IMR-90 (cell line): ENCODE measurements at places on chromosomes 1 and 21. TPM values are rescaled to one million over a fixed set of nuclear protein-coding genes. Genes with fewer than 3 reads are reported as not detected.
A peak's percentile ranks its signal among the peaks of the same experiment; 100 is the strongest.

The AADACL4 gene
- total RNA-seq = not detected in 2 replicates

The AKNAD1 gene
- total RNA-seq = 0.18 and 0.28 TPM in 2 replicates

The PI4KB gene
- 77.2 and 94.5 TPM in 2 replicates for total RNA-seq

The PRAMEF26 gene
- not detected in 2 replicates for total RNA-seq

The ZNF648 gene
- not detected in 2 replicates for total RNA-seq

The GBP2 gene
- total RNA-seq = 12.8 and 17.7 TPM in 2 replicates

The CCDC30 gene
- under 0.01 and 0.18 TPM in 2 replicates for total RNA-seq

The PLEKHO1 gene
- 51.4 and 53.3 TPM in 2 replicates for total RNA-seq

The NUDT4B gene
- total RNA-seq = 19.9 and 28.6 TPM in 2 replicates

DNA sequence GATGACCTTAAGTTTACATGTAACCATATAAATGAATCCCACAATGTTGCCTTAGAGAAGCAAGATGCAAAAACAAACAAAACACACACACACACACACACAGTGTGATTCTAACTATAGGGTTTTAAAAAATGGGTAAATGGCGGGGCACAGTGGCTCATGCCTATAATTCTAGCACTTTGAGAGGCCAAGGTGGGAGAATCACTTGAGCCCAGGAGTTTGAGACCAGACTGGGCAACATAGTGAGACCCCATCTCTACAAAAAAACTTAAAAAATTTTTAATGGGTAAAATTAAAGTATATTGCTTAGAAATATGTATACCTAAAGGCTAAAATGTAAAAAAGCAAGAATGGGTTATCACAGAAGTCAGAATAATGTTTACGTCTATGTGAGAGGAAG lies 15.8 kb downstream of the KMO start:
- H3K36me3 ChIP-seq = no peaks in the 10 kb centered on the region
- H3K4me3 ChIP-seq = no peak overlapping the region
- no peak overlapping the region for H3K27ac ChIP-seq
- H3K4me1 ChIP-seq = no peaks in the 10 kb centered on the region

GRCh38 chr1:225467193-225468020 lies 39.6 kb upstream of the LBR start:
- no peaks in the 10 kb centered on the region for H3K36me3 ChIP-seq
- no peak overlapping the region for H3K4me3 ChIP-seq
- H3K27me3 ChIP-seq = peaks cover 4% of the 10 kb centered on the region; the same call in 1 of the 2 replicates
- no peak overlapping the region for H3K27ac ChIP-seq

DNA sequence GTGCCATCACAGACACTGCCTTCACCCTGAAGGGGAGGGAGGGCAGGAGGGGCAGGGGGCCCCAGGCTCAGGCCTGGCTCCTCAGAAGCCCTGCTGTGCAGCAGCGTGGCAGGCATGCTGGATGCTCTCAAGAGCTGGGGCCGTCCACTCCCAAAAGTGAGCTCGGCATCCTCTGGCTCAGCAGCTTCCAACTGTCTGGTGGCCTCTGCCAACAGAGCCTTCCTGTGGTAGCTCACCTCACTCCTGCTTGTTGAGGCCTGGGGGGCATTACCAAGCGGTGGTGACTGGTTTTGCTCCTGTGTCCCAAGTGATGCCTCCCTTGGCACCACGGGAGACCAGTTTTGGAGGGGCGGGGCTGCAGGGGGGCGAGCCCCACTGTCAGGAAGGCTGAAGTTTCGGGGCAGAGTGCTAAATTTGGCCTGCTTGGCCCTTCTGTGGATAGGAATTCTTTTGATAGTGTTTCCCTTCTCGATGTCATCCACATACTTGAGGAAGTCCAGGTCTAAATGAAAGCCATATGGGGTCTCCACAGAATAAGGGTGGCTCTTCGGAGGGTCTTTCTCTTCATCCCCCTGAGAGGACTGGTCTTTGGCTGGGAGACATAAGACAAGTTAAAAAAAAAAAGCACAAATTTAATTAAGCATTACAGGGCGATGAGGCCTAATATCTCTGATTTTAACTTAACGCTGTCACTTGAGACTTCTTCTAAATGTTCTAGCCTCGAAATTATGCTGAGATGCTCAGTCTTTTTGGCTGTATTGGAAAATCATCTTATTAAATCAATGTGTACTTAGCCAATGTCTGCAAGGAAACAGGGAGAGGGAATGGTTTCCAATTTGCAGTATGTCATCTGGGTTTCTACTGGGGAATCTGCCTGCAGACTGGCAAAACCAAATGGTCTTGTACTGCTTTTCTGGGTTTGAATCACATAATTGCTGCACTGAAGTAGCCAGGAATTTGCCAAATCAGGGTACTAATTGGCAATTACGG lies 44.4 kb downstream of the KANK4 start:
- H3K27ac ChIP-seq = no peak overlapping the region
- no peaks in the 10 kb centered on the region for H3K36me3 ChIP-seq
- H3K27me3 ChIP-seq = no peaks in the 10 kb centered on the region
- no peak for DNase-seq
- no peak overlapping the region for H3K4me3 ChIP-seq

DNA sequence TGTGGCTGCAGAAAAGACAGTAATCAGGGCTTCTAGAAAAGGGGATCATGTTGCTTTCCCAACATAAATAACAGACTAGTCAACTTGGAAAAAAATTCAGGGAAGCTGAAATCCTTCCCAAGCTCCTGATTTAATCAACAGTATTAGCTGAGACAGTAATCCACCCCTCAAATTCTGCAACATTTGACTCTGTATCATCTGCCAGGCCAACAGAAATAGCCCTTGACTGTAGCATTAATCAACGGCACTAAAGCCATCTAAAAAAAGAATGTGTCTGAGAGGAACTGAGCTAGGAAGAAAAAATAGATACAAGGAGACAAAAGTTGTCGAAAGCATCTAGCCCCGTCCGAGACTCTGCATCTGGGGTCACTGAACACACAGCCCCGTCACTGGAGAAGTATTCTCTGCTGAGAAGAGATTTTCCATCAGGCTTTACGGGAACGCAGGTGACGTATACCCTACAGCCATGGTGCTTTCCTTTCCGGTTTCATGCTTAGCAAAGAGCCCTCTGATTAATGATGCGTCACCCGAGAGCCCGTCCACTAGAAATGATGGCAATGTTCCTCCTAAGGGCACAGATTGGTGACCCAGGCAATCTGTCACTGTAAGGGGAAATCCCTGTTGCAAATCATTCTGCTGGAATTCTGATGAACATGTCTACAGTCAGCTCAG lies 42.1 kb upstream of the TP53BP2 start:
- no peaks in the 10 kb centered on the region for H3K27me3 ChIP-seq
- peak overlapping the region; percentile 15 for H3K27ac ChIP-seq
- H3K4me3 ChIP-seq = peak overlapping the region; percentile 20; the same call in 1 of the 2 replicates
- peaks cover 4% of the 10 kb centered on the region for H3K4me1 ChIP-seq

- no peak for DNase-seq
- H3K36me3 ChIP-seq = no peaks in the 10 kb centered on the region
- H3K27ac ChIP-seq = no peak overlapping the region
- no peaks in the 10 kb centered on the region for H3K4me1 ChIP-seq
Observed at GRCh38 chr1:4444086-4444485, 210.3 kb upstream of the AJAP1 start.

DNA sequence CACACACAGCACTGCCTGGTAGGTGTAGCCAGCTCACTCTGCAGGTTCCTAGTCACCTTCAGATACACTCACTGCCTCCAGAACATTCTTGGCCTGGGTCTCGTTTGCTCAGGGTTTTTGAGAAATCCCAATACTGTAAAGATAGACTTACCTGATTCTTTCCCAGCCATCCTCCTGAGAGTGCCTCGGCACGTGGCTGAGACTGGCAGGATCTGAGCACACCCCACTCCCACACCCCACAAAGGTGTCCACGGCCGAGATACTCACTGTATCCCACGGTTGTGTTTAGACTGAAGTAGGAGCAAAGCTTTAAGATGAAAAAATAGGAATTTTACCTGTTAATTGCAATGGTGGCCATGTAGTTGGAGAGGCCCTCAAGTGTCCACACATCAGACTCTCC lies 33.4 kb downstream of the SNAP47 start:
- no peaks in the 10 kb centered on the region for H3K27me3 ChIP-seq
- H3K4me1 ChIP-seq = peaks cover 6% of the 10 kb centered on the region
- no peak overlapping the region for H3K4me3 ChIP-seq

DNA sequence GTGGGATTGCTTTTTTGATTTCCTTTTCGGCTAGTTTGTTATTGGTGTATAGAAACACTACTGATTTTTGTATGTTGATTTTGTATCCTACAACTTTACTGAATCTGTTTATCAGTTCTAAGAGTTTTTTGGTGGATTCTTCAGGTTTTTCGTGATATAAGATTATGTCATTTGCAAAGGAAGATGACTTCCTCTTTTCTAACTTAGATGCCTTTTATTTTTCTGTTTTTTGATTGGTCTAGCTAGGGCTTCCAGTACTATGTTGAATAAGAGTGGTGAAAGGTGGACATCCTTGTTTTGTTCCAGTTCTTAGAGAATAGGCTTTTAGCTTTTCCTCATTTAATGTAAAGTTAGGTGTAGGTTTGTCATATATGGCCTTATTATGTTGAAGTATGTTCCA lies 13.1 kb upstream of the NHLH2 start:
- H3K27me3 ChIP-seq = no peaks in the 10 kb centered on the region
- no peak overlapping the region for H3K4me3 ChIP-seq
- no peak for DNase-seq
- H3K27ac ChIP-seq = no peak overlapping the region
- H3K4me1 ChIP-seq = no peaks in the 10 kb centered on the region

GRCh38 chr1:3921765-3922164 lies 21.7 kb upstream of the C1orf174 start:
- DNase-seq = no peak
- H3K27ac ChIP-seq = no peak overlapping the region
- H3K27me3 ChIP-seq = no peaks in the 10 kb centered on the region; the same call in 1 of the 2 replicates
- H3K4me3 ChIP-seq = peak overlapping the region; percentile 11; the same call in 1 of the 2 replicates
- no peaks in the 10 kb centered on the region for H3K4me1 ChIP-seq

- no peaks in the 10 kb centered on the region for H3K36me3 ChIP-seq
- no peak overlapping the region for H3K4me3 ChIP-seq
Observed at GRCh38 chr1:55555956-55556725, 341.0 kb upstream of the USP24 start.

DNA sequence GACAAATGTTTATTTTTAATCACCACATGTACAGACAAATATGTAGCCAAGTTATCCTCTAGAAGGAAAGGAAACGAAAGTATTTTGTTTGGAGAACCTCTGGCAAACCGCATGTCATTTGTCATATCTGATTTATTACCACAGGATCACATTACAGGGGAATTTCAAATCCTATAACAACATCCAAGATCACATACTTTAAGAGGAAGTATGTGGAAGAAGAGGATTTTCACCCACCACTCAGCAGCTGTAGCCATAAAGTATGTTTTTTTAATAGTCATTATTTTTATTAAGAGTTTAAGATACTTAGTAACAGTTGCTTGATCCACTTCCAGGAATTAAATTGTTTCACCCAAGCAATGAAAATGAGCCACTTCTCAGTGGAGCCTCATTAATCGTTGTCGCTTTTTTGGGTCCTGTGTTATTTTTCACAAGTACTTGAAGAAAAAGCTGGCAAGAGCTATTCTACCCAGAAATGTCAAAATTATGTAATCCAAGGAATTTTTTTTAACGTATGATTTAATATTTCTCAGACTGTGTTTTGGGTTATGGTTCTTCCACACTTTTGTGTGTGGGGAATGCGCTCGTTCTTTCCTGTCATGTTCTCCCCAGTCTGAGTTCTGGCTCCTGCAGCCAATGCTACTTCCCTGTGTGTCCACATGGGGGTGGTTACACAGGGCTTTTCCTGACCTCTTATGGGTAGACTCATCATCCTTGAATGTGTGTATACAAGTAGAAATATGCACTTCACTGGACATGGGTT lies 6.9 kb downstream of the SERTAD4 start:
- peak; percentile 85 for DNase-seq
- peaks cover 5% of the 10 kb centered on the region for H3K4me1 ChIP-seq
- H3K27ac ChIP-seq = no peak overlapping the region
- no peak overlapping the region for H3K4me3 ChIP-seq
- H3K27me3 ChIP-seq = peaks cover 27% of the 10 kb centered on the region

- H3K4me3 ChIP-seq = no peak overlapping the region
- peaks cover 10% of the 10 kb centered on the region; the same call in 1 of the 2 replicates for H3K4me1 ChIP-seq
- no peaks in the 10 kb centered on the region for H3K27me3 ChIP-seq
- no peak overlapping the region for H3K27ac ChIP-seq
- H3K36me3 ChIP-seq = no peaks in the 10 kb centered on the region
- DNase-seq = no peak
Observed at GRCh38 chr1:221823561-221823960, 81.7 kb upstream of the DUSP10 start.

GRCh38 chr1:14103878-14104430 lies 404.0 kb downstream of the PRDM2 start:
- no peak overlapping the region for H3K27ac ChIP-seq
- DNase-seq = no peak
- H3K4me1 ChIP-seq = no peaks in the 10 kb centered on the region
- no peak overlapping the region for H3K4me3 ChIP-seq
- H3K36me3 ChIP-seq = no peaks in the 10 kb centered on the region

DNA sequence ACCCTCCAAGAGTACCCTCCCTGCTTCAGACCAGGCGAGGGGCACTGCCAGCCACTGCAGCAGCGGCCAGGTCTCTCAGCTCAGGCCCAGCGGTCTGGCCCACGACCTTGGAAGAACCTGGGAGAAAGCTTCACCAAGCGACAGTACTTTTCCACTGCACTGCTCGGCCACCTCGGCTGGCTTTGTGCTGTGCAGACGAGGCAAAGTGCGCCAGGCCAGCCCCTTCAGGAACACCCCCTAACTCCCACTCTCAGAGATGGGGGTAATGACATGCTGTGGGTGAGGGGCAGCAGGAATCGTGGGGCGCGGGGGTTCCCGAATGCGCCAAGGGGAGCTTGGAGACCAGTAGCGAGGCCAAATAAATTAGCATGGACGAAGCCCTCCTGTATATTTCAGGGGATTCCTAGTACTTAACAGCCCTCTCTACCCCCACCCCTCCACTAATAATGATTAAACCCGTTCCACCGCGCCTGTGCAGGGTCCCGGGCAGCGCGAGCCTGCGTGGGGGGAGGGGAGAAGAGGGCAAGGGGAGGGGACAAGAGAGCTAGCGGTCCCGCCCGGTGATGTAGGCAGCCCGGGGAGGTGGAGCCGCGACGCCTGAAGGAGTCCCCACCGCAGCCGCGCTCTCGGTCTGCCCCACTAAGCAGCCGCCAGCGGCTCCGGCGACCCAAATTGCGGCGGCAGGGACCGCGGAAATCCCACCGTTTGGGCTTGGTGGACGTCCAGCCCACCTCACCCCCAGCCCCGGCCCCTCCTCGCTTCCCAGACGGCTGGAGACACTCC lies at the start of gene FAM43B:
Gene FAM43B, plus strand, starts transcription at position 629 of the 783 bp plus-strand sequence. CDS start 401 bp downstream, outside the sequence.
- peaks cover 82% of the 10 kb centered on the region for H3K27me3 ChIP-seq
- no peak within 1 kb of the TSS for H3K4me3 ChIP-seq
- no peaks in the 10 kb centered on the region for H3K36me3 ChIP-seq
- DNase-seq = no peak

GRCh38 chr1:220685879-220686278 lies 4.3 kb upstream of the C1orf115 start:
- no peaks in the 10 kb centered on the region for H3K4me1 ChIP-seq
- H3K4me3 ChIP-seq = no peak overlapping the region
- H3K27me3 ChIP-seq = peaks cover 15% of the 10 kb centered on the region
- DNase-seq = no peak
- H3K36me3 ChIP-seq = no peaks in the 10 kb centered on the region
